ENCODE measurements at places on chromosomes 3 and 15. TPM values are rescaled to one million over a fixed set of nuclear protein-coding genes. Genes with fewer than 3 reads are reported as not detected.

Gene GRM2
- 0.08 TPM for total RNA-seq

Gene ZPLD1
- total RNA-seq = not detected

DNA sequence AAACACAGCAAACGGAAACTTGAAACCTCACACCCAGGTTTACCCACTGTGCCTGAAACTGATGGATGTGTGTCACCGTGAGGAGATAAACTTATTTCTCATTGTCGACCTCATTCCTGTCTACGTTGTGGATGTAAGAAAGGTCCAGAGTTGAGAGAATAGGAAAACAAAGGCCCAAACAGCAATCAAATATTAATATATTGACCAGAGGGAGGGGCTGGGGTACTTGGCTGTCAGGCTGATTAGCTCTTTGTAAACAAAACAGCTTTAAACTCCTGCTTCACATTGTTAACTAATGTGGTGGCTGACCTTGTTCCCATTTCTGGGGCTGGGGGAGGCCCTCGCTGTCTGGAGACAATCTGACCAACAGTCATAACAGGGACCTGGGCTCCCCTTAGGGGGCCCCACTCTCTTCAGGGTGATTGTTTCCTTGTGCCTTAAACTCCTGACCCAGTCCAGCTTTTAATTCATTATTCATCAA is 937.6 kb downstream of the MCTP2 start:
- ATAC-seq = no peak

GRCh38 chr3:84566256-84566655 is 392.5 kb upstream of the CADM2 start:
- ATAC-seq = no peak

- no peak for ATAC-seq
These were observed 203.1 kb upstream of the NDN start for GRCh38 chr15:23890218-23890617.

GRCh38 chr15:36914466-36914865 is 185.9 kb downstream of the MEIS2 start:
- no peak for ATAC-seq

DNA sequence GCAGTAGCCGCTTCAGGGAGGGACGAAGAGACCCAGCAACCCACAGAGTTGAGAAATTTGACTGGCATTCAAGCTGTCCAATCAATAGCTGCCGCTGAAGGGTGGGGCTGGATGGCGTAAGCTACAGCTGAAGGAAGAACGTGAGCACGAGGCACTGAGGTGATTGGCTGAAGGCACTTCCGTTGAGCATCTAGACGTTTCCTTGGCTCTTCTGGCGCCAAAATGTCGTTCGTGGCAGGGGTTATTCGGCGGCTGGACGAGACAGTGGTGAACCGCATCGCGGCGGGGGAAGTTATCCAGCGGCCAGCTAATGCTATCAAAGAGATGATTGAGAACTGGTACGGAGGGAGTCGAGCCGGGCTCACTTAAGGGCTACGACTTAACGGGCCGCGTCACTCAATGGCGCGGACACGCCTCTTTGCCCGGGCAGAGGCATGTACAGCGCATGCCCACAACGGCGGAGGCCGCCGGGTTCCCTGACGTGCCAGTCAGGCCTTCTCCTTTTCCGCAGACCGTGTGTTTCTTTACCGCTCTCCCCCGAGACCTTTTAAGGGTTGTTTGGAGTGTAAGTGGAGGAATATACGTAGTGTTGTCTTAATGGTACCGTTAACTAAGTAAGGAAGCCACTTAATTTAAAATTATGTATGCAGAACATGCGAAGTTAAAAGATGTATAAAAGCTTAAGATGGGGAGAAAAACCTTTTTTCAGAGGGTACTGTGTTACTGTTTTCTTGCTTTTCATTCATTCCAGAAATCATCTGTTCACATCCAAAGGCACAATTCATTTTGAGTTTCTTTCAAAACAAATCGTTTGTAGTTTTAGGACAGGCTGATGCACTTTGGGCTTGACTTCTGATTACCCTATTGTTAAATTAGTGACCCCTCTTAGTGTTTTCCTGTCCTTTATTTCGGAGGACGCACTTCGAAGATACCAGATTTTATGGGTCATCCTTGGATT is at the start of gene MLH1:
MLH1 (plus strand) TSS at position 193 of the 958 bp plus-strand sequence; CDS start at position 223, 30 bp downstream.
- peak; percentile 98 for ATAC-seq

DNA sequence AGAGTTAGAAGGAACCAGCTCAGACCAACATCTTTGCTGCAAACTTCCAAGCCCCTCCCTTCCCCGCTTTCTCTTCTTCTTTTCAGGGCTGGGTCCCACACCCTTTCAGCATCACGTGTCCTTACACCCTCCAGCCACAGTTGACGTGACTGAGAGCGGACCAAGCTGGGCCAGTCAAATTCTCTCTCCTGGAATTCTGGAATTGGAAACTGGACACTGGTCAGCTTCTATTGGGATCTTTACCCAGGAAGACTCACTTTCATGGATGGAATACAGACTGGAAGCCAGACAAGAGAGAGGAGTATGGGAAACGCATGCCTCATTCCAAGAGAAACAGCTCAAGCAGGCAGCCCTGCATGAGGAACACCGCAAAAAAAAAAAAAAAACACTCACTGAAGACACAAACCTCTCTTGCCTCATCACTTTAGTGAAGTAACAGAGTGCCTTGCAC is 12.4 kb upstream of the TPM1 start:
- ATAC-seq = no peak

GRCh38 chr15:41940441-41940857 is 31.9 kb downstream of the EHD4 start:
- ATAC-seq = peak; percentile 91

DNA sequence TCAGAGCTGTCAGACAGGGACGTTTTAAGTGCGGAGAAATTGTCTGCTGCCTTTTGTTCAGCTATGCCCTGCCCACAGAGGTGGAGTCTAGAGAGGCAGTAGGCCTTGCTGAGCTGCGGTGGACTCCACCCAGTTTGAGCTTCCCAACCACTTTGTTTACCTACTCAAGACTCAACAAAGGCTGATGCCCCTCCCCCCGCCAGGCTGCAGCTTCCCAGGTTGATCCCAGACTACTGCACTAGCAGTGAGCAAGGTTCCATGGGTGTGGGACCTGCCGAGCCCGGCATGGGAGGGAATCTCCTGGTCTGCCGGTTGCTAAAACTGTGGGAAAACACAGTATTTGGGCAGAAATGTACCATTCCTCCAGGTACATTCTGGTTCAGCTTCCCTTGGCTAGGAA is 282.1 kb downstream of the VGLL3 start:
- no peak for ATAC-seq
